ENCODE measurements at places on chromosomes 3 and 15.

DNA sequence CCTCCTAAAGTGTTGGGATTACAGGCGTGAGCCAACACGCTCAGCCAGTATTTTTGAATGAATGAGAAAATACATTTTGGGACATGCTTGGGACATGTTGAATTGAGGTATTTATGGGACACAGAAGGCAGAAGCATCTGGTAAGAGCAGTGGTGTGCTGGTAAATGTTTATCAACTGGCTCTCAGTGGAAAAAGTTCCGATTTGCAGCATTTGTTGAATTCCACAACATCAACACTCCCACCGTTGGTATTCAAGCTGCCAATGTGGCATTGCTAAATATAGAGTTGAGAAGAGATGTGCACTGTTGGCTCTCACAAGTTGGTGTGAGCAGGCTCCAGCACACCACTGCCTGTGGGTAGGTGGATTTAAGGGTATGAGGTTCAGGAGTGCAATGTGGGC lies 35.8 kb upstream of the LRRFIP2 start:
- no peak for DNase-seq

DNA sequence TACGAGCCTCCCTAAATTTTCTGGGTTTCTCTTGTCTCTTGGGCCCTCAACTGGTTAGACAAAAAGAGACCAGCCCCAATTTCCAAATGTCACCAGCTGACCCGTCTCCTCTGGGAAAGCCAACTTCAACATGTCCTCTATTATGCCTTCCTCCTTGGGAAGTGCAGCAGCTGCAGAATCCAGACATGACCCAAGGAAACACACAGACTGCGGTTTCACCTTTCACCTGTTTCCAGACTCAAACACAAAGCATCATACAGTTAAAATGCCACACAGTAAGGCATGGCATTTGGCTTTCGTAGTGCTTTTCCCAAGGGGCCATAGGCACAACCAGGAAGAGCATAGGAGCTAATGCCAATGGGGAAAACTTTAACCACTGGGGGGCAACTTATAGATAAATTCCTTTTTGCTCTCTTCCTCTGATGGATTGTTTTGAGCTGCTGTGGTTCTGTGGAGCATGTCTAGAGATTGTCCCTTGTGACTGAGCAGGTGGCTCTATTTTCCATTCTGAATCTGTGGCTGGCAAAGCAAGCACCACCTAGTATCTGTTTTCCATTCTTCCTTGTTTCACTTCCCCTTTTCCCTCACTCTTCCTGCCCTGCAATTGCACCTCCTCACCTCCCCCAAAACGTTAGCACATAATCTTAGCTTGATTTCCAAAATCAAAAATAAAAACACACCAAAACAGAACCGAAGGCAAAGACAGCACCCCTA lies 49.3 kb downstream of the HHLA2 start:
- no peak for DNase-seq

GRCh38 chr3:61803983-61804382 lies 242.6 kb downstream of the PTPRG start:
- DNase-seq = no peak

GRCh38 chr3:133901083-133901482 lies 5.4 kb upstream of the RAB6B start:
- DNase-seq = no peak

- DNase-seq = no peak
These were observed 31.9 kb downstream of the IGF2BP2 start for GRCh38 chr3:185792955-185793354.

- no peak for DNase-seq
These were observed 8.0 kb upstream of the SLC22A13 start for GRCh38 chr3:38257583-38257982.

DNA sequence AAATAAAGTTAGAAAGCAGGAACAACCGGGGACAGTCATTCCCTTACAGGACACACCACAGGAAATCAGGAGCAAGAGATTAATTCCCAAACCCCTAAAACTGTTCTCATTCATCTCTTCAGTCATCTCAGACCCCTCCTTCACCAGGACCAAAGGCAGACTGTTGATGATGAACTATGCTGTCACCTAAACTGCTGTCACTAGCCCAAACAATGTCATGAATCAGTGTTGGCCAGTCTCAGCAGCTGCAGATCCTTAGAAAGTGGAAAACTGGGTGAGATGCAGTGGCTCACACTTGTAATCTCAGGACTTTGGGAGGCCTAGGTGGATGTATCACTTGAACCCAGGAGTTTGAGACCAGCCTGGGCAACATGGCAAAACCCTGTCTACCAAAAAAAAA lies 909.6 kb downstream of the ROBO1 start:
- no peak for DNase-seq

DNA sequence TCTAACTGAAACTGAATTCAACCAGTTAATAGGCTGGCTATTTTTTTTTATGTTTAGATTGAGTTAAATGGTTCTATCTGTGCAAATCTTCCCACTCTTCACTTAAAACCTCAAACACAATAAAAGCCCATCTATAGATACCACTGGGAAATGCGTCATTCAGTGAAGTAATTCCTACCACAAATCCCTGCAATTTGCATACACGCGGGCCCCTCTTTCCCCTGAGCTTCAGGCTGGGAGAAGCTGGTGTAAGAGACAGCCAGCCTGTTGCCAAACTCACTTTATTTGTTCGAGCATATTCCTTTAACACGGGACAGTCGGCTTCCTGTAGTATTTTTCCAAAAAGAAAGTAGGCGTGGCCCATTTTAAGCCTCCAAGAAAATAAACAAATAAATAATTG lies 26.0 kb upstream of the MCTP2 start:
- DNase-seq = no peak

DNA sequence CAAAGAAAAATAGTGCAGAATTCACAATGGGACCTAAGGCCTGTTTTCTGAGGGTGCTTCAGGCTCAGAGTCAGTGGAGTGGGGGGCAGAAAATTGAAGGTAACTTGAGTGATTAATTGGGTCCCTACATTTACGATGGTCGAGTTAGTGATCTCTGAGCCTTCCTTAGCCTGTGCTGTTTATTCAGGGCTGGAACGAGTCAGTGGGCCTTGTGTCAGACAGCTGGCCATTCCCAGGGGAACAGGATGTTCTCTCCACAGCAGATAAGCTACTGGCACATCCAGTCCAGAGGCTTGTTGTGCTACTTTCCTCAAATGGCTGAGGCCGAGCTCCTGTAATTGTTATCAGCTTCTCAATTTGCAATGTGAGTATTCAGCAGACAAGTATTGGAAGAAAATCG lies 29.2 kb upstream of the CNTN3 start:
- DNase-seq = no peak

- no peak for DNase-seq
These were observed 634.1 kb downstream of the RBMS3 start for GRCh38 chr3:29914861-29915524.

DNA sequence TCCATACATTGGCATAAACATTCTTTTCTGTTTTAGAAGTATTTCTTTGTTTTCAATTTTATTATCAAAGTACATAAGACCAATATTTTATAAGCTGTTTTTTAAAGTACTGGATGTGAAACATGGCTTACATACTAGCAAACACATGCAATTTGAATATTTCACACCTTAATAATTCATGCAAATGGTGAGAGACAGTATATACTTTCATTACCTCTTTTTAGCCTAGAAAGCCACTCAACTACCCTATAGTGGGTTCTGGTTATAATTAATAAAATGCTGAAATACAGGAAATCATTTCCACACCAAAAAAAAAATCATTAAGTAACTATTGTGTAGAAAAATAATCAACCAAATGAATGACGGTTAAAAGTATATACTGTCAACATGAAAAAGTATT lies 38.5 kb upstream of the MELTF start:
- DNase-seq = no peak

DNA sequence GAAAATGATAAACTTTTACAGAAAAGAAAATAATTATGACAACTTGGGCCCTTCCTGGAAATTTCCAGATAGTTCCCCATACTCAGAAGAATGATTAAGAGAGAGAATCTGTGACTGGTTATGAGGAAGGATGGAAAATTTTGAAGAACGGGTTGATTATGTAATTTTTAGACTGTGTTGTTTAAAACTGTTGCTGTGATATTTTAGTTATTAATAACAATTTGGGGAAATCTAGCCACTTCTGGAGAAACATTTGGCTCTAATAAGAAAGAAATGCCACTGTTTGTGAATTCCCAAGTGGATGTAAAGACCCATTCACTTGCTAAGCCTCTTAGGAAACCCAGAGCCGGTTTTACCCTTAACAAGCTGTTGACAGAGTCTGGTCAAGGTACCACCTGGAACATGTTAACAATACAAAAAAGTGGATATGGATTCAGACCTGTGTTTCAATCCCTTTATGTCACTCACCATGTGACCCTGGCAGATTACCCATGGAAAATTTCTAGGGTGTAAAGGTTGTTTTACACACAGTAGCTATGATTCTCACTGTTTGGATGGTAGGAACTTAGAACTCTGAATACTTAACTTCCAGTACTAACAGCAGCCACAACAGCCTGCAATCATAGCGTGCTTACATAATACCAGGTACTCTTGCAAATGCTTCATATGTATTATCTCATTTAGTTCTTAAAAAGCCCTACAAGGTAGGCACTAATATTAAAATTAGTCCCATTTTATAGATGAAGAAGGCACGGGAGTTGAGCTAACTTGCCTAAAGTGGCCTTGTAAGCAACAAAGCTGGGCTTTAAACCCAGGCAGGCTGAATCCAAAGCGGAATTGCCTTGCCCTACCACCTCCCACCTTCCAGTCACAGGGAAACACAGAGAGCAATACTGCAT lies 32.0 kb downstream of the ZBTB38 start:
- DNase-seq = no peak

DNA sequence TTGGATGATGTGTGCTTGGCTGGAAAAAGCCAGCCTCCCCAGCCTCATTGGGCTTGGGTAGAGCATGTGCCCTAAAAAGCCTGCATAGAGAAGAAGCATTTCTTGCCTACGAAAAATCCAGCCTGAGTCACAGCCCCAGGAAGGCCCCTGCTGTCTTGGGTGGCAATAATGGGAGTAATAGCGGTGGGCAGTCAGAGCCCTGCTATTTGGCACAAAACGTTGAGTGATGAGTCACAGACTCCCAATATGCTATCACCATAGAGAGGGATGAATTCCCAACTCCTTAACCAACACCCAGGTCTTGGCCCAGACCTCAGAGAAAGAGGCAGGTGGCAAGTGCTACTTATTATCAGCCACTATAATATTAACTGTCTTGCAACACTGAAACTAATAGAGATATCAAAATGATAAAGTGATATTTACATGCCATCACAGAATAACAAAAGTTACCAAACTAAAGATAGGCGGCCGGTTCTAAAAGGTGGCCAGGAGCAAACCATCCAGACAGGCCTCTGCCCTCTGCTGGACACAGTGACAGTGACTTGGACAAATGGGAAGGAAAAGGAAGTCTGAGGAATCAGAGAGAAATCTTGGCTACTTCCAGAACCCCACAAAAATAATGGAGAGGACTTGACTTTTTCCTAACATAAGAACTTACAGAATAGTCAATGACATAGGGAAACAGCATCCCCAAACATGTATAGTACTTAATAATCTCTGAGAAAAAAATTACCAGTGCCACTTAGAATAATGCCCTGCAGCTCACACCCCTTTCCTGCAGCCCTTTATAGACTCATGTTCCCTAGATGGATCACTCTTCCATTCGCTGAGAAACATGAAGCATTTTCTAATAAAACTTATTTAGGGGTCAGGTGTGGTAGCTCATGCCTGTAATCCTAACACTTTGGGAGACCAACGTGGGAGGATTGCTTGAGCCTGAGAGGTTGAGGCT lies 51.9 kb upstream of the MUC13 start:
- DNase-seq = no peak

DNA sequence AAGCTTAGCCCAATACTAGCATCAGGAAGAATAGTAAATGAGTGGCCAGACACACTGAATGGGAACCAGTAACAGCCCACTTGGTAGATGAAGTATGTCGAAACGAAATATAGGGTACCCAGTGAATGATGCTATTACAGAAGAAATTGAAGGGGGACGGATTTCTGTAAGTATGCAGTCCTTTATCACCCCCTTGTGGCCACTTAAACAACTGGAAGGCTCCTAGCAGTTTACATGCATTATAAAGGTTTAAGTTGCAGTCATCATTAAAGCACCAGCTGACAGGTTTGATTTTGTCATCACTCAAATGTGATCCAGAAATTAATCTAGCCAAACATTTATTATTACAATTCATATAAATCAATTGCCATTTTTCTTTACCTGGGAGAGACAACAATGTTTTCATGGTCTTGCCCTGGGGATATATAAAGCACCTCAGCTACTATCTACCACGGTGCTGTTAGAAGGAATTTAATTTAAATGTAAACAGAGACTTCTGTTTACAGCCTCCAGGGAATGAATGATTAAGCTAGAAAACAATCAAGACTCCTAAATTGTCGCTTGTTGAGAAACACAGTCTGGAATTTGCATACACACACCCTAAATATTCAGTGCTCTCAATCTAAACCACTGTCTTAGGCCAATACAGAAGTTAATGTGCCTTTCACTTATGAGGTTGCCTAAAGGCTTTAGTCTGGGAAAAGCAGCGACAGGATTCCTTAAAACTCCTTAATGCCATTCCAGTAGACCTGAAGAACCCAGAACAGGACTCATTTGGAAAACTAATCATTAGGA lies 7.8 kb downstream of the EIF1B start:
- no peak for DNase-seq

DNA sequence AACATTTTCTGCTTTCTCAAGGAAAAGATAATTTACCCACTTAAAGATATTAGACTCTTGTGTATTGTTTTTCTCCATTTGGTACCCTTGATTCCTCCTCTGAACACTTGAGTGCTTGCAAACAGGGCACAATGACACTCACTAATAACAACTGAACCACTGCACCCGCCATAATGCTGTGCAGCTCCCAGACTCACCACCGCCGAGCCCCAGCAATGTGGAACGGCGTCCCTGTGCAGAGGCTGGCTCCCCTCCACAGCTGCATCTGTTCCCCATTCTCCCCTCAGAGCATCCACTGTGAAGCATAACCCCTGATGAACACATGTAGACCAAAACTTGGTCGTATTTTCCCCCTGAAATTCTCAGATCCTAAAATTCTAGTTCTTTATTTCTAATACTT lies 276.2 kb upstream of the PLSCR5 start:
- no peak for DNase-seq

DNA sequence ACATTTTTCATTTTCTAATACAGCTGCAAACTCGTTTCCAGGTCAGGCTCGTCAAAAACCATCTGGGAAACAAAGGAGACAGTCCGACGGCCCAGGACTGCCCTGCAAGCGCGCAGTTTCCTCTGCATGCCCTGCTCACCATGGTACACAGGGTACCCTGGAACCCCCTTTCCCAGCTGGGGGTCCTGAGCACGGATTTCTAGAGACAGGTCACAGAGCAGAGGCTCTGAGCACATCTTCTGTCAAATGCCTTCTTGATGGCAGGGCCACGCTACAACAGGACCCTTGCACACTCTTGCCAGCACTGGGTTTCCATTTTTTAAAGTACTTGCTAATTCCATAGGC lies 8.1 kb downstream of the ZXDC start:
- DNase-seq = no peak

- peak; percentile 54 for DNase-seq
These were observed 35.2 kb downstream of the MGLL start for GRCh38 chr3:127787071-127787490.

- no peak for DNase-seq
These were observed 93.8 kb upstream of the RASGRP1 start for GRCh38 chr15:38658431-38658830.

GRCh38 chr15:57591237-57591821 lies 375 bp upstream of the MYZAP start:
- DNase-seq = no peak
